Effector CD8-positive, alpha-beta T cell (primary cell): ENCODE measurements at places on chromosomes 3 and 15.

DNA sequence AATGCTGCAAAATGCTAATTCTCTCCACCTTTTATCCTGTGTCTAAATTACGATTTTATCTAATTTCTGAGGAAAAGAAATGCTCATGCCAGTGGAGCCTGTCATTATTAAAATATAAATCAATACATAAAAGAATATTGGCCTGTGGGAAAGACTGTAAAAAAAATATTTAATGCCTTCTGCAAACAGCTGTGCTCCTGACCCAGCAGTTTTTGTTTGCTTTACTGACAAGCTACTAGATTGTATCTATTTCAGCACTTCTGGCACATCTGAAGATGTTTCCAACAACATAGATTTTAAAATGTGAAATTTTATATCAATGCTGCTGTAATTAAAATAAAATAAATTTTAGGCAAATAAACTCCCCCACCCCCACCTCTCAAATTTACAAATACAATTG lies 493.6 kb upstream of the AGTR1 start:
- no peak for DNase-seq

DNA sequence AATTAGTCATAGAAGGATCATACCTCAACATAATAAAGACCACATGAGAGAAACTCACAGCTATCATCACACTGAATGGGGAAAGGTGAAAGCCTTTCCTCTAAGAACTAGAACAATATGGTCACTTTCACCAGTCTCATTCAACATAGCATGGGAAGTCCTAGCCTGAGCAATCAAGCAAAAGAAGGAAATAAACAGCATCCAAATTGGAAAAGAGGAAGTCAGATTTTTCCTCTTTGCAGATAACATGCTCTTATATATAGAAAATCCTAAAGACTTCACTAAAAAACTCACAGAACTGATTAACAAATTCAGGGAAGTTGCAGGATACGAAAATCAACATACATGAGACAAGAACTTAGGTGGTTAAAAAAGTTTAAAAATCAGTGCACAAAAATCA lies 24.7 kb downstream of the MAP3K13 start:
- no peak for DNase-seq

DNA sequence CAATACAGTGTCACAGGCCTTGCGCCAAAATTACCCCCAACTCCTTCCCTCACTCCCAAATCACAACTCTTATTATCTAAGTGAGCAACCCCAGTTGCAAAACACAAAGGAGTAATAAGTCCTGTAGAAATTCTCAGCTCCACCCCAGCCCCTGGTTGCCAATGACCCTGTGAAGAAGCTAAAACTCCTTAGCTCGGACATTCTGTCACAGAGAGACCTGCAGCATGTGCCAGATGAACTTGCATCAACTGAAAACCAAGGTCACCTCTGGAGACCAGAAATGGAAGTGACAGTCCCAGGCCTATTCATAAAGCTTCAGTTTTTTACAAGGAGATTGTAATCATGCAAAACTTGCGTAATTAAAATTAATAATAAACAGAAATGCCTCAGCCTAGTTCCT lies 55.2 kb downstream of the RBPMS2 start:
- DNase-seq, result no peak

DNA sequence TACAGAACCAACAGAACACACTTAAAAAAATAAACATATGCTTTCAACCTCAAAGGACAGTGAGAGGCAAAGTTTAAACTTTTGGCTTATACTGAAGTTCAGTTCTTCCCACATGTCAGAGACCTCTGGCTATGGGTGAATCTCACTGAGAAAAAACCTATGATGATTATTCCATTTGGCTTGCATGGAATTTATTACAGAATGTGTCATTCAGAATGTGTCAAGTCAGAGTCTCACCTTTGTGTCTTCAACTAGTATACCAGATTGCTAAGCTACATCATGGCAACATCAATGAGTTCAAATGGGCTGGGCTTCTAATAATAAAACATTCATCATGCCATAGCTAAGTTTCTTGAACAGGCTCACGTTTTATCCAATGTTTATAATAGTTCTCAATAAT lies 987.0 kb downstream of the NTRK3 start:
- no peak for DNase-seq

- DNase-seq, result peak; percentile 75
Measured at GRCh38 chr3:49802719-49803464, at the start of gene INKA1. INKA1 (plus strand) TSS chr3:49803261; CDS start chr3:49803393, 132 bp downstream.

DNA sequence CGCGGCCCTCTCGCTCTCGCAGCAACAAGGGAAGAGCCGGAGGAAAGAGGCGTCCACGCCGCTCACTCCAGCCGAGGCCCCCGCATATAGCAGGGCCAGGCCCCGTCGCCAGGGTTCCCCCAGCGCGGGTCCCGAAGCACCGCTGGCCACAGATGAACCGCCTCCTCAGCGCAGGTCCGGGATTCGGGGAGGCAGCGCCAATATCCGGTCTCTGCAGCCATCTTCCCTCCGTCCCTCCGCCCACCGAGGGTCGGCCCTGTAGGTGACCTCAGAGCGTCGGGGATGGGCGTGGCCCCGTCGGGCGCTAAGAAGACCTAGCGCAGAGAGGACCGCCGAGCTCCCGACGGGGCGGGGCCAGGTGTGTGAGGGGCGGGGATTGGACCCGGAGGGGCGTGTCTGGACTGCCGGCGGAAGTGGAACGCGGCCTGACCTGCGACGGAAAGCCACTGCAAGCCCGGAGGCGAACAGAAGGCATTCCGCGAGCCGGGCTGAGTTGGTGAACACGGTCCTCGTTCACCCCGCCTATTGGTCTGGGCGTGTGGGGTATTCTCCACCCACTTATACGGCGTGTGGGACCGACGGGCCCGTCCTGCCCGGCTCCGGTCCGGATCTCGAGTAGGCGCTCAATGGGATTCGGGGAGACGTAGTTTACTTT lies 26.8 kb upstream of the MTHFS start:
- peak; percentile 96 for DNase-seq

GRCh38 chr3:176041812-176042211 lies 1155.5 kb downstream of the TBL1XR1 start:
- DNase-seq, result no peak

DNA sequence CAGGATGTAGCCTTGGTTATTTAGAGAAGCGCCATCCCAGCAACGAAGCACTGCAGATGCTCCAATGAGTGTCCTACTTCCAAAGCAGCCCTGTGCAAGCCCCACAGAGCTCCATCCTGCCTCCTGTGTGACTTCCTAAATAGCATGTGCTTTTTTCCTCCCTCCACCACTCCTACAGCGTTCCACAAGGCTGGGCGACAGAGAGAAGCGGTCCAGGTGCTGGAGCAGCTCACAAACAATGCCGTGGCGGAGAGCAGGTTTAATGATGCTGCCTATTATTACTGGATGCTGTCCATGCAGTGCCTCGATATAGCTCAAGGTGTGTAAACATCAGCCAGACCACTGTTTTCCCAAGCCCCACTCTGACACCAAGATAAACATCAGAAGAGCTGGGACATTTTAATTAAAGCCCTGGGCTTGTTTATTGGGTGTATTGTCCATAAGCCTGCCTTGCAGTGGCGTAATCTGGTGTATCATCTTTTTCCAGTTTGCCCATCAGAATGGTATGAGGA lies 22.2 kb upstream of the RHO start:
- no peak for DNase-seq

DNA sequence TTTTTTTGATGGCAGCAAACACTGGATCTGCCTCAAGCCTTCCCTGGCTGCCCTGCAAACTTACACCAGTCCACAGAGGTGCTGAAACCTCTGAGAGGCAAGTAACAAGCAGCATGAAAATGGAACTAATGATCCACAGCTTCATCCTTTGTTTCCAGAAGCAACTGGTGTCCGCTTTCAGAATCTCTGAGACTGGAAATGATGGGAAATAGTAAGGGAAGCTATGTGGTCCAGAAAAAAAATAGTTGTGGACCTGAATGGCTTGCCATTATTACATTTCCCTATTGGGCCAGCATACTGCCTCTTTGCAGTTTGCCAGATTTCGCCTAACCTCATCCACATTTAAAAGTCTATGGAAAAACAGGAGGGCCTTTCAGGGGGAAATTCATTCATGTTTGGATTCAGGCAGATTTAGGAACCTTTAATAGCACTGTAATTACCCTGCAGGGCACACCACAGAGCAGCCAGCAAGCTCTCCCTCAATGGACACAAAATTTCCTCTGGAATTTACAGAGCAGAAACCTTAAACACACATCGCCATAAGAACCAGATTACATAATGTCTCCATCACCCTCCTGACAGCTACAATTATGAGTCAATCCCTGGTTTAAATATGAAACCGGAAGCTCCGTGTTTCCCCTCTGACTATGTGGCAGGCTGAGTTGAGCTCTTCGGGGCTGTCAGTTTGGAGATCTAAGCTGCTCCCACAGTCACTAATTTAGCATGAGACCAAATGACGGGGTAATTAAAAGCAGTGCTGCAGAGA lies 134.4 kb downstream of the TMCO5A start:
- DNase-seq, result no peak

DNA sequence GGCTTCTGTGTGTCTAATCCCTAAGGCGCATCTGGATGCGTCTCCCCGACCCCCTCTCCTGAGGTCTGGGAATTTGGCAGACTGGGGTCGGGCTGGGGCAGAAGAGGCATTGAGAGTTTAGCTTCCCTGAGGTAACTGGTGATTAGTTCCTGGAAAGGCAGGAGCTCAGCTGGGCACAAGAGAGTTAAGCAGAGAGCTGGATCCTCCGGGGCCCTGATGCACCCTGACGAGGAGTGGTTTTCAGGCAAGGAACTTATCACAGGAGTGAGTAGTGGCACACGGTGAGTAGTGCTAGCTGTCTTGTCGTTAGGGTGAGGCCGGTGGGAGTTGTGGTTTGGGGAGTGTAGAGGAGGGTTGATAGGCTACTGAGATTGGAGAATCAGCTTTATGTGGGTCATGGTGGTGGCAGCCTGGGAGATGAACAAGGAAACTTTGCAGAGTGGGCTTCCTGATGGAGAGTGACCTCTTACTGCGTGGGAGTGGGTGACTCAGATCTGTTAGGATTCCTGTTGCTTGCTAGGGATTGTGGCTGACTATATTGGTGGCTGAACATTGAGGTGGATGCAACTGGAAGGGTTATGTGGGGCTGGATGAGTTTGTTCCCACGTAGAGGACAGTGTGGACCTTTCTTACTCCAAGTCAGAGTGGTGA lies 897 bp downstream of the RAD54L2 start:
- DNase-seq, result no peak

DNA sequence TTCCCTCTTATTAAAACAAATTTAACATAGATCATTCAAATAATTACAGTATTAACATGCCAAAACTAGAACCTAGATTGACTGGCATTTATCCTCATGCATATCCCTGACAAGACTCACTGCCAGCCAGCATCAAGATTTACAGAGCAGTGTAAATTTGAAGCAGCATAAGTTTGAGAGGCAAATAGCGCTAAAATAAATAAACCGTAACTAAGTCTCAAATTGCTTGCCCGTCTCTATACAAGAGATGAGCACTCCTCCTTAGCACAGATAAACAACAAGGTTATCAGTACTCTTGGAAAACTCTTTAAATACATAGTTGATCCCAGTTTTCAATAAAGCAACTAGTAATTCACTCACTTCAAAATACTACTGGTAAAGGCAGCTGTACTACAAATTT lies 29.6 kb downstream of the MSL2 start:
- DNase-seq, result no peak
